ENCODE measurements at places on chromosomes 11 and 22.

- no peak for DNase-seq
Measured at GRCh38 chr22:20904008-20904979, 12.9 kb upstream of the CRKL start.

DNA sequence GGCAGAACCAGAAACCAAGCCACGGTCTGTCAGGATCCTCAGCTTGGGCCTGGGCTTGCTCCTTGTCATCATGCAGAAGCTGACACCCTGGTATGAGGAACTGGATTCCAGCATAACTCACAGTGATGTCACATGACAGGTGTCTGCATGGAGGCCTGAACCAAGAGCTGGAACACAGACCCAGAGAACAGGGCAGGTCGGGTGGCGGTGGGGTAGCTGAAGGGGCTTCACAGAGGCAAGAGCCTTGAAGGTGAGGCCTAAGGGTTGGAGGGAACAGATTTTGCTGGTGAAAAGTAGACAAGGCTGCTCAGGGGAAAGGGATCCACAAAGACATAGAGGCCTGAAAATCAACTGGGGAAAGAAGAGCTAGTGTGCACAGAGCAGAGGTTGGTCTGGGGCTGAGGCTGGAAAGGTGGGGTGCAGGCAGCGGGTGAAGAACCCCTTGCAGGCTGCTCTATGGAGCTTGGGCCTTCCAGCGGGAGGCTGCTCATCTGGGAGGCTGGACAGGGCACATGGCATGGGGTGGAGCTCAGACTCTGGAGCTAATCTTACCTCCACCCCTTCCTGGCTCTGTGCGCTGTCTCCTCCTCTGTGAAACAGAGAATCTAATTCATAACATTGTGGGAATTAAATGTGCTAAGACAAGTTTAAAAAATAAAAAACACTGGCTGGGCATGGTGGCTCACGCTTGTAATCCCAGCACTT is 18.4 kb upstream of the RPS3 start:
- no peak for DNase-seq

GRCh38 chr11:130001461-130002351 is 929 bp downstream of the PRDM10 start:
- peak; percentile 19 for DNase-seq

GRCh38 chr11:77136784-77137420 is 8.9 kb downstream of the MYO7A start:
- DNase-seq, result no peak

DNA sequence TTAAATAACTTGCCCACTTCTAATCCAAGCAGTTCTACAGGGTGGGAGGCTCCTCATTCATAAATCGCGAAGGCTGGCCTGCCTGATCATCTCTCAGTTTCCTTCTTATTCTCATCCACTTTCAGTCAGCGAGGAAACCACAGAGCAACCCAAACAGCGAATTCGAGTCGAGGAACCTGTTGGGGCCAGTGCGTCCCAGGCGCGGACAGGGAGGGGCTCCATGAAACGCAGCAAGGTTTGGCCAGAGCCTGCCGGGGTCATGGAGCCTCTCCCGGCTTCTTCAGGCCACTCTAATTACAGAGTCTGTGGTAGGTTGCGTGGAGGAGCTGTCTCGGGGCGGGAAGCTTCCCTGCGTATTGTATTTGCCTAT is 741 bp upstream of the NAV2 start:
- no peak for DNase-seq

DNA sequence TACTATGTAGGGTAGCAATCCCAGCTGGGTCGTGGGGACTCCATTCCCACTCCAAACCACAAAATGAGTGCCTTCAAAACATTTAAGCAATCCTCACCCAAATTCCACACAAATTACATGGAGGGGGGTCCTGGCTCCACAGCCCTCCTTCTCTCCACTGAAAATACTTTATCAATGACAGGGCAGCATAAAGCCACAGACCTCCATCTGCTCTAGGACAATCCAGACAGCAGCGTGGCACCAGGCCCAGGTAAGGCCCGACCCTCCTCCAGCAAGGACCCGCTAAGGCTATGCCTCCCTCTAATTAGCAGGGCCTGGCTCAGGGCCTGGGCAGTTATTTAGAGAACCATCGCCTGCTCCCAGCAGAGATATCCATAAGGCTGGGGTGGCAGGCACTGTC is at the start of gene PANX3:
Gene PANX3 (plus strand): TSS at position 365 of the 400 bp plus-strand sequence. CDS start 129 bp downstream, outside the sequence.
- DNase-seq, result no peak

DNA sequence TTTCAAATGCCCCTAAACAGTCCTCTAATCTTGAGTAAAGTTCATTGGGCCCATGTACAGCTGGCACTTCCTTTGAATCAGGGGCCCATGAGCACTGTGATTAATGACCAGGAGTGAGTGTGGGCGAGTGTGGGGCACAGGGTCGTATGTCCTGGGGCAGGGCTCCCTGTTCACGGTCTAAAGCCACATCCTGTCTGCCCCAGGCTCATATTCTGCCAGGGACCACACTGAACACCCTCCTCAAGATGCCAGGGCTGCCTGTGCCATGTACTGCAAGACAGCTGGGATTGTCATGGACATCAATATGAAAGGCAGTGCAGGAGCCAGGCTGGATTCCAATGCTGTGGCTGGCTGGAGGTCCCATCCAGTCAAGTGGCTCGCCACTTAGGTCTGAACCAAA is 130.5 kb downstream of the KIRREL3 start:
- DNase-seq, result no peak

Measured in stimulated activated CD4-positive, alpha-beta T cell treated with anti-CD3 and anti-CD28 coated beads, Interleukin-15, amount 100 ng/mL, for 1 hour (primary cell).